ENCODE measurements at places on chromosomes 3 and 15.
A peak's percentile ranks its signal among the peaks of the same experiment; 100 is the strongest.

GRCh38 chr3:97857401-97857800, 35.6 kb downstream of the CRYBG3 start:
- no peak for DNase-seq

DNA sequence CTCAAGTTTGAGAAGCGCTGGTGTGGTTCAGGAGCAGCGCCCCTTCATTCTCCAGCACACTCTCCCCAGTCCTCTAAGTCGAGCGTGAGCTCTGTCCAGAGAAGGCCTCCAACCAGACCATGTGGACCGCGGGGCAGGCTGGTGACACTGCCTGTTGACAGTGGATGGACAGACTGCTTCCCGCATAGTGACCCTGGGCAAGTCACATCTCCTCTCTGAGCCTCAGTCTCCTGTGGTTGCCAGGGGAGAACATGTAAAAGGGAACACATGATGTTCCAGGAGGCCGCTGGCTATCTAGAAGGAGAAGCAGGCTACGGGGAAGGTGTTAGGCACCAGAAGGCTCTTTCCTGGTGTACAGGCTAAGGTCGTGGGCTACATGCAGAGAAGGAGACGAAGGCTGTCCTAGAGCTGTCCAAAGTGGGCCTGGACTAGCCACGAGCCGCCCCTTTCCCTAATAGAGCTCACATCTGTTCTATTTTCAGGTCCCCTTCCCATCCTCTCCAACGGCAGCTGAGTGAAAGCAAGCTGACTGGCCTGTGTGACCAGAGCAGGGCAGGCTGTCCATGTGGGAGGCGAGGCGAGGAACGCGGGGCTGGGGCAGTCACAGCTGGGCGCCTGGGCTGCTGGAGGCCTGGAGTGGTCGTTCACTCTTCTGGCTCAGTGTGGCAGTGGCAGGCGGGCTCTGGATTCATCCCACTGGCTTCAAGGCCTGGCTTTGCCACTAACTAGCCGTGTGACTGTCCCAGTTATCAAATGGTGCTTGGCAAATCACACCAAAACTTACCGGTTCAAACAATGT, 11.1 kb downstream of the ISG20 start:
- DNase-seq, result no peak

- DNase-seq, result peak; percentile 62
These were observed 185.6 kb downstream of the FAM43A start for GRCh38 chr3:194871143-194871863.

GRCh38 chr3:16554126-16554525, 40.6 kb upstream of the RFTN1 start:
- no peak for DNase-seq

DNA sequence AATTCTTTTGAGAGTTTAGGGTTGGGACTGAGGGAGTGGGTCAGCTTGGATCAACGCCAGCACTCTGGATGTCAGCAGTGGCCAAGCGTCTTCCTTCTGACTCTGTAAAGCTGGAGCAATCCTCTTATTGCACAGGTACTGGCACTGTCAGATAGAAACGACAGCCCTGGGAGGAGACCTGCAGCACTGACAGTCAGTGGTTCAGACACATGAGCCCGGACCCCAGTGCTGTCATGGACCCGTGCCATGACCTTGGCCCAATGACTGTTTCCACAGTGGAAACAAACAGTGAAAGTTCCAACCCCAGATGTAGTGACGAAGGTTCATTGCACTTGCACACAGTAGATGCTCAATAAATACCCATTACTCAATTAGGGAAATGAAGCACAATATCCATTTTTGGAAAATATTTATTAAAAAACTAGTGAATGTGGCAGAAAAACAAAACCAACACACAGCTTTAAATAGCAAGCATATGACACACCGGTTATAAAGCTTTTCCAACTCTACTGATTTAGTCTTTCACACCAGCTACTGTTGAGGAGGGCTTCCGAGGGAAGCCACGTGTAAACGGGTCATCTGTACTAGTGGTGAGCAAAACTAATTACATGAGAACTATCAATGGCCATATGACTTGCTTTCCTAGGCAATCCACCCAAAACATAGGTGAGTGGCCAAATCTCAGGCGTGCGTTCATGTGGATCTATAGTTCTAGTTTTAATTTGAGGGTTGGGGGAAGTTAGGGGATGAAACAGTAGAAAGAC, 22.1 kb downstream of the SIAH2 start:
- no peak for DNase-seq

- no peak for DNase-seq
These were observed 47.9 kb upstream of the LIPC start for GRCh38 chr15:58383876-58384275.

GRCh38 chr15:77825546-77825945, 192.8 kb upstream of the LINGO1 start:
- DNase-seq, result no peak

DNA sequence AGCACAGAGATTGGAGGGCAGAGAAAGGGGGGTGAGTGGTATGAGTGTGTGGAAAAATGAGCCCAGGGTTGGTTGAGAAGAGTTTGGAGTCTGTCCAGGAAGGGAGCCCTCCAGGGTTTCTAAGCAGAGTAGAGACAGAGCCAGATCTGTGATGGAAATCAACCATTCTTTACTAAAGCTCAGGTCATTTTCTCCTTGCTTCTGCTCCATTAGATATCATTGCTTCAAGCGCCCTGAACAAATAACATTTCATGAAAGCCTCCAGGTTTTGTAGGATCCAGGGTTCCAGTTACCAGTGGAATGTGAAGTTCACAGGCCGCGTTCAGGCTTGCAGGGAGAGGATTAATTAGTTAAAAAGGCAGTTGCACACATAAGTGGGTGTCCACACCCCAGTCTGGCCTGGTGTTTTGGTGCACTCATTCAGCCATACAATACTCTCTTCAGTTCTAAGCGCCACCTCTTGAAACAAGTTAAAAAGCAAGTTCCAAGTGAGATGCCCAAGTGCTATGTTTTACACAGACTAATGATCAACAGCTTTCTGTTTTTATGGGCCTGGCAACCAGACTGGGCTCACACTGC, 16.4 kb upstream of the BOC start:
- DNase-seq, result no peak

- no peak for DNase-seq
These were observed 439.9 kb downstream of the TBL1XR1 start for GRCh38 chr3:176757429-176757828.

DNA sequence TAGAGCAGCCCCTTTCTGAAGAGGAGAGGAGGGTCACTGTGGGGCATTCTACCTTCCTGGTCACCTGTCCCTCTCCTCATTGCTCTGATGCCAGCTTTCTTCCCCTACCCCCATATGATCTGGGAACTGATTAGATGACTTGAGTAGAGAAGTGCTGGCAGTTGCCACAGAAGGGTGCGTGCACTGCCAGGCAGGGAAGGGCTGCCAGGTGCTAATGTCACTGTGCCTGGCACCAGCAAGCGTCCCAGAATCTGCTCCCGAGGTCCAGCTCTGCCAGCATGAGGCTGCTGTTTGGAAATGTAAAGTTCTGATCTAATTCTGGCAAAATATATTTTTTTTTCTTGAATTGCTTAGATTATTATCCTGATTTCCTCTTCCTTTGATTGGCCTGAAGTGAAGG, 52.8 kb downstream of the PPM1L start:
- DNase-seq, result no peak

DNA sequence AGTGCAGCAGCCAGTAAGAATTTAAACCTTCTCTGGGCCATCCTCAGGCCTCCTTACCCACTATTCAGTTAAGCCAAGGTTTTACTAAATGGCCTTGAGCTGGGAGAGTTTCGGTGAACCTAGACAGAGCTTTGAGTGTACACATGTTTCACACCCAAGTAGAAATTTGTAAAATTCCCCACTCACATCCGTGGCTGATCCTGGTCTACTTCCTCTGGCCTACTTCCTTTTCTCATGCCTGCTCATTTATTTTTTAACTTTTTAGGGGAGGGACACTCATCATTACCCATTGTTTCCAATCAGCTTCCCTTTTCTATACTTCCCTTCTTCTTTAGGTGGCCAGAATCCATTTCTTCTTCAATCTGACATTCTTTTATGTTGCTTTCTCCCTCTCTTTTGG, 7.6 kb downstream of the CX3CR1 start:
- no peak for DNase-seq

DNA sequence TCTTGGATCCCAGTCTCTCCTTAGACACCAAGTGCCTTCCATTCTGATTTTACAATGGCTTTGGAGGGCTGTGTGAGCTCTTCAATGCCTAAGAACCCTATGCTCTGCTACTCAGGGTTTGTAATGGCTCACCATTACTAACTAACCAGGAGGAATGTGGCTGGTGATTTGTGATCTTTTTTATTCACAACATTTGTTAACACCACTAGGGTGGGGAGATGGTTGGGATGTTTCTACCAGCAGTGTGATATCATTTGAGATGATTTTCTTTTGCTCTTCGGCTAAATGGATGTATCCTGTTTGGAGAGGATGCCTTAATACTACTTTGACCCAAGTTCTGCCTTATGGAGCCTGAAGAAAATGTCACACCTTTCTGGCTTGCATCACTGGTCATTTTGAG, 226.9 kb downstream of the MFSD1 start:
- DNase-seq, result no peak

DNA sequence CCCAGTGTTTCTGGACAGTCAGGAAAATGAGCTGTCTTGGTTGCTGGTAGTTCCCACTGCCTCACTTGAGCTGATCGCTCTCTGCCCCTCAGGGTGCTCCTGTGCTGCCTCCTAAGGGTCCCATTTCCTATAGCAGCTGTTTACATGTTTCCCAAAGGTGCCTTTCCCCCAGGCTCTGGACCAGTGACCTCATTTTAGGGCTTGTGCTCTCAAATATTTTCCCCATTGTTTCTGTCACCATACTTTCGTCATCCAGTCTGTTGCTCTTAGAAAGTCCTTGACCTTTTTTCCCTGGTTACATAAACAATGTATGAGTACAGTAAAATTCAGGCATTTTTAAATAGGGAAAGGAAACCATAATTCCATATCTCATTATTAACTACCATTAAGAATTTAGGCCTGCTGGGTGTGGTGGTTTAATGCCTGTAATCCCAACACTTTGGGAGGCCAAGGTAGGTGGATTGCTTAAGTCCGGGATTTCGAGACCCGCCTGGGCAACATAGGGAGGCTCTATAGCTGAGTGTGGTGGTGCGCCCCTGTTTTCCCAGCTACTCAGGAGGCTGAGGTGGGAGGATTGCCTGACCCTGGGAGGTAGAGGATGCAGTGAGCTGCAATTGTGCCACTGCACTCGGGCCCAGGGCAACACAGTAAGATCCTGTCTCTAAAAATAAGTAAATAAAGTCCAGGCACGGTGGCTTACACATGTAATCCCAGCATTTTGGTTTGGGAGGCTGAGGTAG, 11.7 kb downstream of the RAD54L2 start:
- no peak for DNase-seq

GRCh38 chr3:53040351-53040820, 5.5 kb downstream of the SFMBT1 start:
- DNase-seq, result peak; percentile 50

DNA sequence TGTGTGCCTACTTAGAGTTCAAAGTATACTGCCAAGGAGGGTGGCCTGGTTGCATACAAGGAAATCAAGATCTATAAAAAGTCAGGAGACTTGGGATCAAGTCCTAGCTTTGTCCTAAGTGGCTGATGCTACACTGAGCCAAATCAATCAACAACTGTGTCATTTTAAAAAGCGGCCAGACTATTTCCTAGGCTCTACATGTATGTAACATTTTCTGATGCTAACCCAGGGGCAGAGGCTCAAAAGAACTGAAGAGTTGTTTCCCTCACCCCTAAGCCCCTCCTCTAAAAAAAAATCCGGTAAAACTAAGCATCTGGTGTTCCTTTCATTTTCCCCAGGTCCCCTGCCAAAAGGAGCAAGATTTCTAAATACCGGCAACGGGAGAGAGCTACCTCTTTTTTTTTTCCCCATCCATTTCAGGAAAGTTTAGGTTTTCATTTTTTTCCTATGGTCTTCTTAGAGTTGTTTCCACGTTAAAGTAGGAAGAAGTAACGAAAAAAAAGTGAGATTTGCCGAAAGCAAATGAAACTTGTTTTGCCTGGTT, 18.8 kb upstream of the CHD2 start:
- no peak for DNase-seq

- DNase-seq, result no peak
These were observed 12.4 kb upstream of the IREB2 start for GRCh38 chr15:78425643-78426042.

GRCh38 chr3:44525060-44525459, 29.9 kb upstream of the ZKSCAN7 start:
- DNase-seq, result no peak

- peak; percentile 45 for DNase-seq
These were observed 93.9 kb upstream of the CCDC80 start for GRCh38 chr3:112734736-112735350.

DNA sequence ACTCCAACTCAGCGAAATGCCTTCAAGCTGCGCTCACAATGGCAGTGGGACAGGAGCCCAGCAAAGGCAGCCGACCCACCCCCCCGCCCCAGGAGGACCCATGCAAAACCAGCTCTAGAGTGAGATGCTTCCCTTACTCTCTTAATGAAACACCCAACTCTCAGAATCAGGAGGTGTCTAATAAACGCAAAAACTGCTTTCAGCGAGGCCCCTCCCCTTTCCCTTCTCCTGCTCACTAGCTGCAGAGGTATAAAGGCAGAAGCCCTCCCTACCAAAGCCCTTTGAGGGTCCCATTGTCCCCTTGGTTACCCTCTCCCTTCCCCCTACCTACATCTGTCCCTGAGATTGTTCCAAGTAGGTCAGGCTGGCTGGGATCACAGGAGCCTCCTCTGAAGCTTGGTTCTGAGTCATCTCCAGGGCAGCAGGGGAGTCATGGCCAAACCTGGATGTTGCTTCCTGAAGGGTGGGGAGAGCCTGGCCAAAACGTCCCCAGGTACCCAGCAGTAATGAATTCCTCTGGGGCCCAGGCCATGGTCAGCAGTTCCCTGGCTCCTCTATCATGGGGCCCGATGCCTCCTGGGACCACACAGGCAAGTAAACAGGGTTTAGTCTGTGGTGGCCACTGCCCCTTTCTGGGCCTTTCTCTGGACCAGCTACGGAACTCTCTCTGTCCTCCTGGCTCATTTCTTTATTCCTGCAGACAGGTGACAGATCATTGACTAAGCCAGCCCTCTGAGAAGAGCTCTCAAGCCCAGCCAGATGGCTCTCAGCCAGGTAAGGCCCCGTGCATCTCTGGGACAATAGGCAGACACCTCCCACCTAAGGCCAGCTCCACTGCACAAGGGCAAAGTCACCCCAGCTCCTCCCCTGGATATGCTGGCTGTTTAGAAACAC, 8.6 kb downstream of the KLHL25 start:
- DNase-seq, result peak; percentile 81

GRCh38 chr3:152302521-152303021, 33.8 kb downstream of the MBNL1 start:
- DNase-seq, result peak; percentile 26

DNA sequence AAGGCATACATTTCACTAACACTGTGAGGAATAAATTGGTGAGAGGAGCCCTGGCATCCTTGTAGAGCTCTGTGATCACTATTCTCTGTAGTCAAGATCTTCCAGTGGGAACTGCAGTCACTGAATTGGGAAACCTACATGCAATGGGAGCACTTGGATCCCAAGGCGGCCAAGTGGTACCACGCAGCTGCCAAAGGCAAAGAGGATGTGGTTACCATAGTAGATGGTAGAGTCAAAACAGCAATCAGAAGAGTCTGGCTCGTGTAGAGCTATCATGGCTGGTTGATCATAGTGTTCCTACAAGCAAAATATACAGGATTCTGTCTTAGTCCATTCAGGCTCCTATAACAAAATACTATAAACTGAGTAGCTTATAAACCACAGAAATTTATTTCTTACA, 849.7 kb downstream of the ROBO2 start:
- no peak for DNase-seq
